ENCODE measurements at places on chromosomes 5 and 9. TPM values are rescaled to one million over a fixed set of nuclear protein-coding genes. Genes with fewer than 3 reads are reported as not detected.

DNA sequence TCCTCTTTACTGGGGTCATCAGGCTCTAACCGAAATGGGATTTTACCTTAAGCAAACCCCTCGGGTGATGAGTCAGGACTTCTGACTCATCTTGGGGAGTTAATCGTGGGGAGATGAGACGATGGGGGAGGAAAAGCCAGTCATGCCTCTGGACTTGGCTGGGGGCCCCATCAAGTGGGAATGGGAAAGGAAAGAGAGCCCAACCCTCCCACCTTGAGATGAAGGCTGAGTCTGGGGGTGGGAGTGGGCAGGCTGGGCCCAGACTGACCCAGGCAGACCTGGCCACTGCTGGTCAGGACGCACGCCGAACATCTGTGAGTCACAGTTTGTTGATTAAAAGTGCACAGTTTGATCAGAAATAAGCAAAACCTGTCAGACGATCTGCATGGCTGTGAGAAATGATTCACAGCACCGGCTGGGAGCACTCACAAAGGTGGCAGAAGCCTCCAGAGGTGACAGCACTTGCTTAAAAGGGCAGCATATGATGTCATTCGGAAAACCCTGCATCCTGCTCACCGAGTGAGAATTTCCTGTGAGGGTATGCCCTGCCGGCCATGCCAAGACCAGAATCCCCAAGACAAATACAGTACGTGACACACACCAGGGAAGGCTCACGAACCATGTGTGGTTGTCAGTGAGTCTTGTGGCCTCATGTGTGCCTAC is 50.0 kb upstream of the SLC25A51 start:
- peak; percentile 86 for DNase-seq

GRCh38 chr5:106418196-106418595 is 1252.5 kb downstream of the EFNA5 start:
- DNase-seq: no peak

DNA sequence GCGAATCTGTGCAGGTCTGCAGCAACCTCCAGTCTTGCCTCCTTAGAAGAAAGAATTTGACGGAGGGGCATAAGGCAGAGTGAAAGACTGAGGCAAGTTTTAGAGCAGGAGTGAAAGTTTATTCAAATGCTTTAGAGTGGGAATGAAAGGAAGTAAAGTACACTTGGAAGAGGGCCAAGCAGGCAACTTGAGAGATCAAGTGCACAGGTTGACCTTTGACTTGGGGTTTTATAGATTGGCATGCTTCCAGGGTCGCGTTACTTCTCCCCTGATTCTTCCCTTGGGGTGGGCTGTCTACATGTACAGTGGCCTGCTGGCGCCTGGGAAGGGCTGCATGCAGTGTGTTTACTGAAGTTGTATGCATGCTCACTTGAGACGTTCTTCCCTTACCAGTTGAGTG is 127.2 kb upstream of the FER start:
- no peak for DNase-seq

DNA sequence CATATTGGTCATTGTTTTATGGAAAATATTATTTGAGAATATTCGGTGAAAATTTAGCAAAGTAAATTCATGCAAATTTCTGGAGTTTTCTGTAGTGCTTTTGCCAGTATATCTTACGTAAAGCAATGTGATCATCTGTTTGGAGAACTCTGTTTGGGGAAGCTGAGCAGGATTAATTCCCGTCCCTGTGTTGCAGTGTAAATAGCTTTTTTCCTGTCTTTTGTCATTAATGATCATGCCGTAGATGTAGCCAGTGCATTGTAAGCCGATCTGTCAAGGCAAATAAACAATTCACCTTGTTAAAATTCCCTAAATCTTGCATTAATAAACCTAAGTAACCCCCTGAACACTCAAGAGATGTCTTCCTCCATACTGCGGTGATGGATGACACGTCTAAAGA is 39.2 kb downstream of the PPIC start:
- no peak for DNase-seq

DNA sequence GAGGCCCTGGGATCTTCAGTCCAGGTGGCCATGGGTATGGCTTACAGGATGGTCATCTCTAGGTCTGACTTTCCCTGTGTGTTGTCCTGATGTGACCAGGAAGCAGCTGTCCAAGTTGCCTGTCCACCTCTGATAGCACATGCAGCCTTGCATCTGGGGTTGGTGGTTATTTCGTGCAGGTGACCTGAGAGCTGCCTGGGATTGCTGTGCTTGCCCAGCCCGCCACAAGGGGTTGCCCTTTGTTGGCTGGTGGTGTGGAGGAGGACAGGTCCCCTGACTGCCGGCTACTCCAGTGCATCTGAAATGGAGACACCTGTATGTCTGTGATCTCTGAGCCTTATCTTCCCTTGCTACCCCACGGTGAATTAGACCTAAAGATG is 212.6 kb downstream of the ARHGAP26 start:
- DNase-seq: peak; percentile 43

GRCh38 chr9:129011761-129012181 is 16.4 kb downstream of the SH3GLB2 start:
- DNase-seq: no peak

DNA sequence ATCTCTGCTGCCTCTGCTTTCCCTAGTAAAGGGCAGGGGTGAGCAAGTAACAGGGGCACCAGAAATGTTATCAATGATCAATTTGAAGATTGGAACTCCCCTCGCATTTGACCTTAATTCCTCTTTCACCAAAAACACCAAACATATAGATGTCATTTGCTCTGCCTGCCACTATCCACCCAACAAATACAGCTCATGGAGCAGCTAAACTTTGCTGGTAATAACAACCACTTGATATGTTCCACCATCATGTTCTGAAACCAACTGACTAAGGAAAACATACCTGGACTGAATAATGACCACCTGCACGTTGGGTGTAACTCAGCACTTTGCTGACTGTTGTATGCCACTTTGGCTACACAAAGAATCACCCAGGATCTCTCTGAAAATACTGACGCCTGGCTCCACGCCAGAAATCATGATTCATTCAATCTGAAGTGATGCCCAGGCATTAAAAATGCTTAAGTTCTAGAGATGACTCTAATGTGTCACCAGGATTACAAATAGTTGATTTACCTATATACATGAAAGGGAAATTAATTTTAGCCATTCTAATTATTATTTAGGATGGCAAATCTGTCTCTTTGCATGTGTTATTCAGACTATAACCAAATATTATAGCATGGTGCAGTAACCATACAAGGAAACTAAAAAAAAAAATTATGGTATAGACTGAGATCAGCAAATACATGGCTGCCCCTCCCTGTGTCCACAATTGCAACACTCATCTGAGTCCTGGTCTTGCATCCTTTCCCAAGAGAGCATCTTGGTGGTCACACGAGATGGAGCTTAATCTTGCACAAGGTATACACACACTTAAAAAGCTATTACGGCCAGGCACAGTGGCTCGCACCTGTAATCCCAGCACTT is 43.1 kb upstream of the TTC39B start:
- DNase-seq: no peak

DNA sequence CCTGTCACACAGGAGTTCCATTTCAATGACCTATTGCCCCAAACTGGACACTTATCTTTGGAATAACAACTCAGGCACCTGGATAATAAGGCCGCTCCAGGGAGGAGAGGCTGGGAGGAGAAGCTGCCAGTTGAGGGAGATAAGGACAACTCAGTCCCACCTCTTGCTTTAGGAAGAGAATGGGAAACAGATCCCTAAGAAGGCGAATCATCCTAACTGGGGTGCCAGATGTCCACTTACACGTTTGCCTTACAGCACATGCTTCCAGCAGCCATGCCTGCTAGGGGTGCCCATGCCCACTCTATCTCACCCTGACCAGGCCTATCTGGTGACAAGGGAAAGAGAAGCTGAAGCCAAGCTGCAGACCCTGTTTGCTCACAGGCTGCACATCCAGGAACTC is 6.5 kb downstream of the HK3 start:
- no peak for DNase-seq

DNA sequence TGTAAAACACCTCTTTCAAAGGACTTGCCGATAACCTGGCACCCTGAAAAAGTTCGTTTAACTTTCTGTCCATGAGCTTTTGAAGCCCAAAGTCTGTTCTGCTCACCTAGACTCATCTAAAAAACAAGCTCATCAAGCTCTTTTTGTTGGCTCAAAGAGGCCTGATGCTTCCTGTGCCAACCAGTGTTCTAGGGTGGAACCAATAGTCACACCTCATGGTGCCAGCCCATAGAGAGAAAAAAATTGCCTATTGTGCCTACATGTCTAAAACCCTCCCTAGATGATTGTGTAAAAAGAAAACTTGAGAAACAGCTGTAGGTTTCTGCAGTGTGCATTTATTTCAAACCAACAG is 4.7 kb downstream of the SH3RF2 start:
- no peak for DNase-seq

DNA sequence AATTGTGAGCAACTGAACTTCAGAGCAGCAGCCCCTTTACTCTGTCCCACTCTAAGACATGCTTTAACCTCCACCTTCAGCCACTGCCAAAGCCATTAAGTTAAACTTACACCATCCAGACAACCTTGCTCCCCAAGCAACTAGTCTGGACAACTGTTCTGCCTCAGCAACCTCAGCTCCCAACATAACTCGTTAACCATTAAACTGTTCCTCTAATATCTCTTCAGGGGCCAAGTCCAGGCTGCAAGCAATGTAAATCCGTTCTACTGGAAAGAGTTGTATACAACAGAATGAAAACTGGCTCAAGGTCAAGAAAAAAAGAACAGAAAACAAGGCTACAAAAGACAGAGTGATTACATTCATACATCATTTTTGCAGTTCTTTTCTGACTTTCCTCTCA is 131.7 kb upstream of the TARS1 start:
- DNase-seq: no peak

The RUSC2 gene
- total RNA-seq: 7.8 TPM

DNA sequence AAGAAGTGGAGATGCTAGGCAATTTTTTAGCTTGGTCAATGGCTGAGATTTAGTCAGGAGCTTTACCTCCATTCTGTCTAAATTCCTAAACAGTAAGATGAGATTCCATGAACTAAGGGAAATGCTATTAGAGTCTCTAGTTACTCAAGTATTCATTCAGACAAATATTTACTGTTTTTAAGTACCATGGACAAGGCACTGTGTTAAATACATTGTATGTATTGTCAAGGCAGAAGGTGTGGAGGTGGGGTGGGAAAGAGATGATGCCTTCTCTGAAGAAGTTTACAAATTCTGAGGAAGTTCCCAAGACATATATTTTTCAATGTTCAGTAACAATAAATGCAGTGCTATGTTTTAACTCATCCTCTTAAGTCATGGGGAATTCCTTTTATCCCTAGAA is 459.9 kb upstream of the NMUR2 start:
- no peak for DNase-seq

The LRRC26 gene
- not detected for total RNA-seq

GRCh38 chr5:26482810-26483375 is 555.5 kb downstream of the CDH9 start:
- DNase-seq: no peak

- no peak for DNase-seq
Measured at GRCh38 chr9:18010492-18010891, 431.6 kb downstream of the SH3GL2 start.

GRCh38 chr5:143120460-143121134 is 282.9 kb downstream of the NR3C1 start:
- DNase-seq: no peak

The ECSCR gene
- 421 TPM for total RNA-seq

The SPRY4 gene
- 4.5 TPM for total RNA-seq

DNA sequence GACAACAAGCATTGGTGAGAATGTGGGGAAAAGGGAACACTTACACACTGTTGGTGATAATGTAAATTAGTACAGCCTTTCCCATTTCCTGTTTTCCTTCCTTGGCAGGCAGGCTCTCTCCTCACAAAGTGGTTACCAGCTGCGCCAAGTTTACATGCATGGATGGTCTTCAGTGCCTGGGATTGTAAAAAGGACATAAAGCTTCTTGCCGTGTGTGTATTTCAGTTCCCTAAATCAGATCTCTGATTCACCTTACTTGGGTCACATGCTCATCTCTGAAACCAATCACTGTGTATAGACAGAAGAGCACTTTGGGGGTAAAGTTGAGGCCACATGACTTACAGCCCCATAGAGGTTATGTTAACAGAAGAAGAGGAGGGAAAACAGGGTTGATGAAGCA is 92.8 kb downstream of the CAVIN4 start:
- no peak for DNase-seq

DNA sequence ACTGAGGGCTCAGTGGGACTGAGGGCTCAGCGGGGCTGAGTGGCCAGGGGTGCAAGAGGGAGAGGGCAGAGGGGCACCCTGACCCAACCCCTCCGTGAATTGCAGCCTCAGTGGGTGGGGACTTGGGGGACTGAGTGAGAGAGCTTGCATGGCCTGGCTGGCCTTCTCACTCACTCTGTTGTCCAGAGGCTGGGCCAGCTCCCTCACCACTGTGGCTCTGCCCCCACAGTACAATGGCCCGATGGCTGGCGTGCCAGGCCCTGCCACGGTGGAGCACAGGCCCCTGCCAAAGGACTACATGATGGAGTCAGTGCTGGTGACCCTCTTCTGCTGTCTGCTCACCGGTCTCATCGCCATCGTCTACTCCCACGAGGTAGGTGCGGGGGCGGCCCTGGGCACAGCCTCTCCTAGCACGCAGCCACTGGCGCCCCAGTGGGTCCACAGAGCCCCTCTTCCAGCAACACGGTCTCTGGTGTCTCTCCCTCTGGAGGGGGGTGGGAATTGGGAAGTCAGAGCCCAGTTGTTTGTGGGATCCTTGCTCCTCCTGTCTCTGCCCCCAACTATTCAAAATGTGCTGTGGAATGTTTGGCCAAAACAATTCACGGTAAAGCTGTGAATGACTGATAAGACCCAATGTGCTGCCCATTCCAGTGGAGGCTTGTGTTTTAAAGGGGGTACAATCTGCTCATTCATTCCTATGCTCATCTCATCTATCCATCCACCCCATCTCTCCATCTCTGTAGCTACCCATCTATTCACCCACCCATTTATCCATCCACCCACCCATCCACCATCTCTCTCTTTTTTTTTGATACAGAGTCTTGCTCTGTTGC is 10.7 kb downstream of the PRRT1B start:
- DNase-seq: no peak

The CKMT2 gene
- total RNA-seq: 0.38 TPM

GRCh38 chr5:167720259-167720658 is 571.2 kb upstream of the WWC1 start:
- DNase-seq: no peak

DNA sequence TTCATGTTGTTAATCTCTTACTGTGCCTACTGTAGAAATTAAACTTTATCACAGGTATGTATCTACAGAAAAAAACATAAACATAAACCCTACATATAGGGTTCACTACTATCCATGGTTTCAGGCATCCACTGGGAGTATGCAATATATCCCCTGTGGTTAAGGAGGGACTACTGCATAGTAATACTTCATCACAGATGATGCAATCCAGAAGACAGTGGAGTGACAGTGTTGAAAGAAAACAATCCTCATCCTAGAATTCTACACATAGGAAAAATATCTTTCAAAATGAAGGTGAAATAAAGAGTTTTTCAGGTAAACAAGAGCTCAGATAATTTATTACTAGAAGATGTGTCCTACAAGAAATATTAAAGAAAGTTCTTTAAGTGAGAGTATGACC is 105.9 kb downstream of the HOMER1 start:
- DNase-seq: no peak

The ACOT12 gene
- not detected for total RNA-seq

GRCh38 chr5:84092738-84093137 is 291.9 kb downstream of the EDIL3 start:
- DNase-seq: no peak

- DNase-seq: peak; percentile 69
Measured at GRCh38 chr5:343461-344401, 22.2 kb downstream of the AHRR start.

GRCh38 chr5:102283102-102283797 is 12.8 kb downstream of the SLCO4C1 start:
- DNase-seq: no peak

The PLCXD3 gene
- total RNA-seq: 0.64 TPM

GRCh38 chr5:172630986-172631385 is 10.1 kb upstream of the NEURL1B start:
- no peak for DNase-seq

Measured in dermis microvascular lymphatic vessel endothelial cell (primary cell).